ENCODE measurements at places on chromosomes 12 and 14.

- peak; percentile 47 for DNase-seq
Measured at GRCh38 chr12:93243689-93244513, 133.8 kb upstream of the NUDT4 start.

DNA sequence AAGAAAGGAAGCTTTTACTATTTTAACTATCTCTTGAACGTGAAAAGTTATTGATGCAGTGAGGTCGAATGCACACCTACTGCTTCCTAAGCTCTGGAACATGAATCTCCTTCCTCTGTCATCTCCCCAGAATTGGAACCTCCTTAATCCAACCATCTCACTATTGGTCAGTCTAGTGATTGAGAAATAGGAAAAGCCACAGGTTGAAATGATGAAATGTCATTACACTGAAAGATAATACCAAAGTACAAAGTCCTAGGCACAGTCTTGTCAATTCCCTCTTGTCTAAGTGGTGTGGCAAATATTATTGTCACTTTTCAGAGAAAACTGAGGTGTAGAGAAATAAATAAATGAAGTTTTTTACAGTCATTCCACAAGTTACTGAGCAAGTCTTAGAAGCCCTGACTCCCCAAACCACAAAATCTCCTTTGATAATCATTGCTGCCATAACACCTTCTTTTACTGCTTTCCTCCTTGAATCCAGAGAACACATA lies 19.5 kb upstream of the HIGD1C start:
- DNase-seq: peak; percentile 13

GRCh38 chr14:33650430-33650829 lies 300.4 kb downstream of the EGLN3 start:
- no peak for DNase-seq

GRCh38 chr14:22434030-22434429 lies 155.0 kb downstream of the DAD1 start:
- no peak for DNase-seq

- DNase-seq: peak; percentile 42
Measured at GRCh38 chr14:52272375-52272774, 4.9 kb downstream of the PTGDR start.

- DNase-seq: no peak
Measured at GRCh38 chr12:62335796-62336195, 75.6 kb downstream of the USP15 start.

DNA sequence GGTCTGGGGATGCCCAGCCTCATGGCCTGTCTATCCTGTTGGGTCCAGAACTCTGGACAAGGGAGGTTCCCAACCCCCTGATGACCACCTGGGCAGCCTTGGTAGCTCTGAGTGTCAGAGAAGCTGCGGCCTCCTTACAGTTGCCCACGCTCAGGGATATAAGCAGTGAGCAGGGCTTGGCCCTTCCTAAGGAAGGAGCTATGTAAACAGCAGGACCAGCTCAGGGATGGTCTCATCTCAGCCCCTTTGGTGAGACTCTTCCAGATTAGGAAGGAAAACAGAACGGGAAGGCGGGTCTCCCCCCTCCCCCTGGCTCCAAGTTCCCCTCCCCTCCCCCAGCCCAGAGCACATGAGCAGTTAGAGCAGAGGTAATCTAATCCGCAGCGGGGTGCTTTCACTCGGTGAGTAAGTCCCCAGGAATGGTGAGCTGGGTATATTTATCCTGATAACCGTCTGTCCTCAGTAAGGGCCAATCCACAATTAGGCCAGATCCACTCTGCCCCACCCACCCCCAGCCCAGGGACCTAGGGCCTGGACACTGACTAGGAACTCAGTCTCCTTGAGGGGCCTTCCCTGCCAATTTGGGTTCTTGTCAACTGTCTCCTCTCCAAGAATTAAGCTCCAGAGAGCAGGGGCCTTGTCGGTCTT lies 29.5 kb upstream of the RPLP0 start:
- DNase-seq: no peak

DNA sequence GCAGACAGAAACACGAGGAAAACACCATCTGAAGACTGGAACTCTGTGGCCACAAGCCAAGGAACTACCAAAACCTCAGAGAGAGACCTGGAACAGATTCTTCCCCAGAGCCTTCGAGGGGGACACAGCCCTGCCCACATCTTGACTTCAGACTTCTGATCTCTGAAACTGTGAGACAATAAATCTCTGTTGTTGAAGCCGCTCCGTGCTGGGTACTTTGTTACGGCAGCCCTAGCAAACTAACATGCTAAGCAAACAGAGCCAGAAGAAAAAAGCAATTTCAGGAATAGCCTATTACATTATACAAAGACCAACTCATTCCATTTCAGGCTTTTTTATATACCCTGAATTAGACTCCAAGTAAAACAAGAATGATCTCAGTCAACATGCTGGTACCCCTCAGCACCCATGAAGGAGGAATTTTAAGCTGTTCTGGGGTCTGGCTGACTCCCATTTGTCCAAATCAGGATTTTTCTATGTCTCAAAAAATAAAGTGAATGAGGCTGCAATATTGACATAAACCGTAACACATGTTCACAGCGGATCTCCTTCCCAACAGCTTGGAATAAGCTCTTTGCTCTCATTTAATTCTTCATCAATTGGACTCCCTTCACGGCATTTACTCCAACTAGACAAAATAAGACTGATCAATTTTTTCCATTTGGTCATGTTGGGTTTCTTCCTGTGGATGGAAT lies 190.1 kb downstream of the FOXN3 start:
- DNase-seq: no peak

GRCh38 chr12:68007466-68007865 lies 18.2 kb downstream of the IFNG-AS1 start:
- no peak for DNase-seq

- peak; percentile 22 for DNase-seq
Measured at GRCh38 chr14:101947577-101947903, 16.8 kb upstream of the DYNC1H1 start.

GRCh38 chr12:95339086-95339788 lies 121.6 kb downstream of the VEZT start:
- DNase-seq: no peak

DNA sequence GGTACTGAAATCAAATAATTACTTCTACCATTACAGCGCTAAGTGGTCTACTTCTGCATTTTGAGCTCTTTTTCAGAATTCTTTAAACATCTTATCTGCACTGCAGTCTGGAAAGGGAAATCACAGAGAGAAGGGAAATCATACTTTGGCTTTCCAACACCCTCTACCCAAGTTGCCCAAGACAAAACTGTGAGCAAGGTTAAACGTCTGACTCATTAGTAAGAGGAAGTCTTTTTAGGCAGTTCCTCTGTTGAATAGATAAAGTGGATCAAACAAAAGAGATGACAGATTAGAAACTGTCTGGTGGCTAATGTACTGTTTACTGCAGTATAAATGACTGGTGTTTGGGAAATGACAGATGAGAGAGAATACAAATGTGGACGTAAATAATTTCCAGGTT lies 858.1 kb downstream of the NRXN3 start:
- no peak for DNase-seq

DNA sequence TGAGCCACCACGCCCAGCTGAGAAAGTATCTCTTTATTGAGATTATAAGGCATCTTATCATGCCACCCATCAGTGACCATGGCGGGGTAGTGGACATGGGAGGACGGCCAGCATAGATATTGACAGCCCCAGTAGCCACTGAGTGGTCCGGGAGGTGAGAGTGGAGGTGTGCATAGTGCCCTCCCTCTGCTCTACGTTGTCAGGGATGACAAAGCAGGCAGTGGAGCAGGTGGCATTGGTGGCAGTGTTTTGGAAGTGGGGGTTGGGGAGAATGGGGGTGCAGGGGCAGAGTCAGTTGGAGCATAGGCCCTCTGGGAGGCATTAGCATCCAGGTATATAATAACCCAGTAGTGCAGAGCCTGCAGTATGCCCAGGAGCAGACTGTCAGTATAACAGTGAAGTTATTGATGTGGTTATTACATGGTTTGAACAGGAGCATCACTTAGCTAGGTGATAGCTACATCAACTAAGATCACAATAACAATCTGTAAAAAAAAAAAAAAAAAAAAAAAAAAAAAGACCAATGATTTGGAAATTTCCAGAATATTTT lies 41.1 kb downstream of the GNG2 start:
- DNase-seq: no peak

GRCh38 chr14:60648249-60648933 lies 886 bp downstream of the SIX1 start:
- no peak for DNase-seq

DNA sequence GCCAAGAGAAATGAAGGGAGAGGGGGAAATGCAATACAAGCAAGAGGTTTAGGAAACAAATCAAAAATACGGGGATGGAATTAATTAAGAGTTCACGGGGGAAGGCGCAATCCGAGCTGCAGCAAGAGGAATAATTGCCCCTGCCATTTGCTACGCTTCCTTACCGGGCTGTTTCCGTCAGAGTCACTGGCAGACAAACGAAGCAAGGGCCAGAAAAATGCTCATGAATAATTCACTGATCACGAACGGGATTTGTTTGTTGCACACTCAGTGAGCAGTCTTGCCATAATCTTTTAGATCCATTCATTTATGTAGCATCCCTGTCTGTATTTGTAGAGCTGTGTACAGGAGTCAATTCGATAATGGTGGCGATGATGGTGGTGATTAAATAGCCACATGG lies 39.0 kb downstream of the PLXNC1 start:
- DNase-seq: no peak

DNA sequence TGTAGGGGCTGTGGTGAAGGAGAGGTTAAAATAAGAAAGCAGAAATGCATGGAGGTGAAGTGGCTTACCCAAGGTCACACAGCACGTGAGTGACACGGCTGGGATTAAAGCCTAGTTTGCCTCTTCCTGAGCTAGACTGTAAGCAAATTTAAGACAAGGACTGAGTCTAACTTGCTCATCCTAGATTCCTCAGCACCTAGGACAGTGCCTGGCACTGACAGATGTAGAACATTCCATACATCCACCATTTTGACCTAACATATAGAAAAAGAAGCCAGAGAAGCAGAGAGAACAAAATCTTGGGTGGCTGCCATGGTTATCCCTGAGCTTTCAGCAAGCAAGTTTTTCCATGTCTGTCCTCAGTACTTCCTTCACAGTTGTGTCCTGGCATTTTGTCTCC lies 110.5 kb downstream of the PAH start:
- DNase-seq: no peak

DNA sequence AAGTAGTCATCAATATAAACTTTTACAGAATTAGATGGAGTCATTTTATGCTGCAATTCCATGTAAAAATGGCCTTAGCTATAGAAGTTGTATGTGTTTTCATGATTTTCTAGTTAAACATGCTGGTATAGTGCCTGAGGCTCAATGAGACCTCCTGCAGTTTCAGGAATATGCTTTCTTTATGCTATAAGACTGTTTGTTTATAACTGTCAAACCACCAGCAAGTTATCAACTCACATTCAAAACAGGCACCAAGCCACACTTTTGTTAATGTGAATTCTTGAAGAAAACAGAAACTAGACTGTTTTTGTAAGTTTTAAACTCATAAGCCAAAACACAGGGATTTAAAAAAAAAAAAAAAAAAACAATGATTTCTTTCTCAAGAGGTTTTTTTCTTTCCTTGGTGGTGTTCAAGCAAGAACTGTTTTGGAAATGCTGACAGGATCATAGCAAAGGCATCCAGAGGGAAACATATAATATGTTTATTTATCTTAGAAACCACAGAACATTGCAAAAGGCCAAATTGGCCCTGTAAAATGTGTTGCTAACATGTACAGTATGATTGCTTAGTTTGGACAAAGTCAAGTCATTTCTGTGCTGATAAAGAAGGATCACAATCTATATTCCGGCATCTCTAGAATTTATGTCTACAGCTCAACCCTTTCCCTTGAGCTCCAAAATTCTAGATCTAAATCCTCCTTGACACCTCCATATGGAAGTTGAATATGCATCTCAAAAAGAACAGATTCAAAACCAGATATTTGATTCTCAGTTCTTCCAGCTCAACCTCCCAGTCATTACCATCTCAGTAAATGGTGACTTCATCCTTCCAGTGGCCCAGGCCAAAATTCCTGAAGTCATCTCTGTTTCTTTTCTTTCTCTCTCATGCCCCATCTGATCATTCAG lies 29.0 kb upstream of the LUM start:
- no peak for DNase-seq

All from activated CD4-positive, alpha-beta T cell treated with anti-CD3 and anti-CD28 coated beads, Interleukin-2, Interleukin-6, amounts not matched to agents 100 ng/mL and 50 ng/mL, durations not matched to agents 16 hours and 8 hours (primary cell).